Neural progenitor cell (in vitro differentiated cells): ENCODE measurements at places on chromosomes 2 and 18. TPM values are rescaled to one million over a fixed set of nuclear protein-coding genes. Genes with fewer than 3 reads are reported as not detected.

GRCh38 chr2:37797081-37797480 is 125.6 kb upstream of the CDC42EP3 start:
- no peak for DNase-seq
- no peaks in the 10 kb centered on the region for H3K36me3 ChIP-seq
- H3K27ac ChIP-seq, result no peak overlapping the region
- no peaks in the 10 kb centered on the region for H3K4me1 ChIP-seq
- H3K4me3 ChIP-seq, result no peak overlapping the region
- no peaks in the 10 kb centered on the region for H3K27me3 ChIP-seq

DNA sequence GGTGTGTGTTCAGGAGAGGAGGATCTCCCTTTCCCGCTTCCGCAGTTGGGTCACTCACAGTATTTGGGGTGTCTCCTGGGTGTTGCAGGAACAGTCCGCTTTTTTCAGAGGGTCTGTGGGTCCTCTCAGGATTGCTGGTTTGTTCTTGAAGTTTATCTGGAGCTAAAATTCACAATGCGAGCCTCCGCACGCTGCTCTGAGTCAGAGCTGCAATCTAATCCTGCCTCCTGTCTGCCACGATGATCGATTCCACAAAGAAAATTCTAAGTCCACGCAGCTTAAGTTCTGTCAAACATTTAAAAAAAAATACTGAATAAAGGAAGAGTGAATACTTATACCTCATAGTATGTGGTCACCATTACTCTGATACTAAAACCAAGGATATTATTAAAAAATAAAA is 76.5 kb downstream of the RAD51AP2 start:
- no peak for DNase-seq
- peaks cover 6% of the 10 kb centered on the region for H3K4me1 ChIP-seq
- H3K4me3 ChIP-seq, result no peak overlapping the region
- H3K36me3 ChIP-seq, result no peaks in the 10 kb centered on the region
- H3K27ac ChIP-seq, result no peak overlapping the region

DNA sequence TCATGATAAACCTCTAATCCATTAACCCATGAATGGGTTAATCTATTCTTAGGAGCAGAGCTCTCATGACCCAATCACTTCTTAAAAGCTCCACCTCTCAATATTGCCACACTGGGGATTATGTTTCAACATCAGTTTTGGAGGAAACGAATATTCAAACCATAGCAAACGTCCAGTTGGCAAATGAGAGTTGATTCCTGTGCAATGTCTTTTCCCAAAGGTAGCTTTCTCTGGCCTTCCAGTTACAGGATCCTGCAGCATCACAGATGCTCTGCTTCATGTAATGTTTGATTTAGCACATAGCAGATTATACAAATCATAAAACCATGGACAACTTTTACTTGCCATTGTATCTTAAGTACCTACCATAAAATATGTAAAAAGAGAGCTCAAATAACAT is 481.0 kb downstream of the TNS1 start:
- H3K27me3 ChIP-seq, result no peaks in the 10 kb centered on the region
- H3K36me3 ChIP-seq, result no peaks in the 10 kb centered on the region
- H3K4me3 ChIP-seq, result no peak overlapping the region
- no peak for DNase-seq
- no peaks in the 10 kb centered on the region for H3K4me1 ChIP-seq

- H3K27me3 ChIP-seq, result no peaks in the 10 kb centered on the region
- H3K4me3 ChIP-seq, result no peak overlapping the region
- H3K27ac ChIP-seq, result no peak overlapping the region
- no peaks in the 10 kb centered on the region for H3K36me3 ChIP-seq
- no peak for DNase-seq
- H3K4me1 ChIP-seq, result no peaks in the 10 kb centered on the region
These were observed 13.8 kb upstream of the ALLC start for GRCh38 chr2:3644246-3644525.

DNA sequence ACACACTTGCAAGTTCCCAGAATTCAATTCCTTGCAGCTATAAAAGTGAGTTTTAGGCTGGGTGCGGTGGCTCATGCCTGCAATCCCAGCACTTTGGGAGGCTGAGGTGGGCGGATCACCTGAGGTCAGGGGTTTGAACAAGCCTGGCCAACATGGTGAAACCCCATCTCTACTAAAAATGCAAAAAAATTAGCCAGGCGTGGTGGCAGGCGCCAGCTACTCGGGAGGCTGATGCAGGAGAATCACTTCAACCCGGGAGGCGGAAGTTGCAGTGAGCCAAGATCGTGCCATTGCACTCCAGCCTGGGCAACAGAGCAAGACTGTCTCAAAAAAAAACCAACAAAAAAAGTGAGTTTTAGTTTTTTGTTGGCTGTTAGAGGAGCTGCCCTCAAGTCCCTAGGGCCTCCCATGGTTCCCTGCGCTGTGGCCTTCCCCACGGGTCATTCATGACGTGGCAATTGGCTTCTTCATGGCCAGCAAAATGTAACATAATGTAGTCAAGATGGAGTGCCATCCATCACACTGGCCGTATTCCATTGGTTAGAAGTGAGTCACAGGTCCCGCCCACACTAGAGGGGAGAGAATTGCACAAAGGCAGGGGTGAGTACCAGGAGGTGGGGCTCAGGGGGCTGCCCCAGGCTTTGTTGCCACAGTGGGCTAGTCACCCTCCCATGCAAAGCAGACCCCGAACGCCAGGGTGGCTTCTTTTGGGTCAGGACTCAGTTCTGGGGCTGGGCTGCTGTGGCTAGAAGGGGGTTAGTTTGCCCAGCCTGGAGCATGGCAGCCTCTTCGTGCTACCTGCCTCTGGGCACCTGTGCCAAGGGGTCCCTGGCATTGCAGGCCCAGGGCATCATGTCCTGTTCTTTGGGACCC is 37.7 kb upstream of the INHBB start:
- peaks cover 4% of the 10 kb centered on the region for H3K4me1 ChIP-seq
- no peak overlapping the region for H3K4me3 ChIP-seq
- H3K27me3 ChIP-seq, result peaks cover 16% of the 10 kb centered on the region
- H3K36me3 ChIP-seq, result no peaks in the 10 kb centered on the region
- H3K27ac ChIP-seq, result no peak overlapping the region

DNA sequence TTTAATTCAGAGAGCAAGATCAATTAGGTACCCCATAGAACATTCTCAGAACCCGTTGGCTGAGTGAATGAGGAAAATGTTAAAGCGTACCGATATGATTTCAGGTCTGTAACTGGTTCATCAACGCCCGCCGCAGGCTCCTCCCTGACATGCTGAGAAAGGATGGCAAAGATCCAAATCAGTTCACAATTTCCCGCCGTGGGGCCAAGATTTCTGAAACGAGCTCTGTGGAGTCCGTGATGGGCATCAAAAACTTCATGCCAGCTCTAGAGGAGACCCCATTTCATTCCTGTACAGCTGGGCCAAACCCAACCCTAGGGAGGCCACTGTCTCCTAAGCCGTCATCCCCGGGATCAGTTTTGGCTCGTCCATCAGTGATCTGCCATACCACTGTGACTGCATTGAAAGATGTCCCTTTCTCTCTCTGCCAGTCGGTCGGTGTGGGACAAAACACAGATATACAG is 7.3 kb downstream of the TGIF1 start:
- H3K4me3 ChIP-seq, result no peak overlapping the region
- H3K27ac ChIP-seq, result peak overlapping the region; percentile 93
- H3K4me1 ChIP-seq, result peaks cover 60% of the 10 kb centered on the region
- no peak for DNase-seq
- peaks cover 39% of the 10 kb centered on the region for H3K36me3 ChIP-seq

DNA sequence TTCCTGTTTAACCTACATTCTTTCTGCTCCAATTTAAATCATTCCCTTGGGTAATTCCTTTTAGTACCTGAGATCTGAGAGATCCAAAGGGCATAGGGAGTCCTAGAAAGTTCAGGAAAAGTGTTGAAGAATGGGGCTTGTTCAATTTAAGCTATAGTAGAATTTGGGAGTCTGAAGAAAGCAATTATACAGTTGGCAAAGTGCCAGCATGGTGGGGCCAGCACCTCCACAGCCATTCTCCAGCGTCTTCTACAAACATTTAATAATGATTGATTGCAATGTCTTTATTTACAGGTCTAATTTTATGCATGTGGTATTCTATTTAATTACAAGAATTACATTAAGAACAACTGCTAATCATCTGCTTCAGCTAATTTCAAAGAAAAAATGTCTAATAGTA is 957.7 kb upstream of the GYPC start:
- H3K27ac ChIP-seq, result no peak overlapping the region
- no peak overlapping the region for H3K4me3 ChIP-seq
- no peaks in the 10 kb centered on the region for H3K4me1 ChIP-seq
- DNase-seq, result no peak
- H3K36me3 ChIP-seq, result no peaks in the 10 kb centered on the region

KIF5C gene
- total RNA-seq, result 53.0 and 63.1 TPM in 2 replicates

PLGLB2 gene
- total RNA-seq, result 0.52 and 2.3 TPM in 2 replicates

- H3K27me3 ChIP-seq, result no peaks in the 10 kb centered on the region
- no peaks in the 10 kb centered on the region for H3K36me3 ChIP-seq
- no peak overlapping the region for H3K27ac ChIP-seq
- no peak overlapping the region for H3K4me3 ChIP-seq
- no peak for DNase-seq
- H3K4me1 ChIP-seq, result no peaks in the 10 kb centered on the region
These were observed 226.1 kb upstream of the KLHL14 start for GRCh38 chr18:32998921-32999320.

FSIP2 gene
- 12.7 and 15.9 TPM in 2 replicates for total RNA-seq

DNA sequence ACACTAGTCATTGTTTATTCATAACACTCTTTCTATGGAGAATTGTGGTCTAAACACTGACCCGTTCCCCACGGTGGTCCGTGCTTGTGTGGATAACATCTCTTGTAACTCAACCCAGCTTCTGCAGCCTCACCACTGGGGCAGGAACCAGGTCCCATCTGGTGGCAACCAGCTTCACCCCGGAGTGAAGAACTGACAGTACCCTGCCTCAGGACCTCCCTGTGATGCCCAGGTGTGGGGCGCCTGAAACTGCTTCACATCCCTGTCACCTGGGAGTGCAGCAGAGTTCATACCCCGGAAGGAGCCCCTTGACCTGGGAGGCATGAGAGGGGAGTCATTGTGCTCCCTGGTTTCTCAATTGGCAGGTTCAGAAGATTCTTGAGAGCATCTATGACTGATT is 81.1 kb downstream of the LONRF2 start:
- no peak for DNase-seq
- peaks cover 13% of the 10 kb centered on the region for H3K27me3 ChIP-seq
- H3K27ac ChIP-seq, result no peak overlapping the region

SDC1 gene
- total RNA-seq, result 27.5 and 54.0 TPM in 2 replicates

SLC40A1 gene
- 0.03 TPM in 1 of 2 replicates, not detected in the other for total RNA-seq

DNA sequence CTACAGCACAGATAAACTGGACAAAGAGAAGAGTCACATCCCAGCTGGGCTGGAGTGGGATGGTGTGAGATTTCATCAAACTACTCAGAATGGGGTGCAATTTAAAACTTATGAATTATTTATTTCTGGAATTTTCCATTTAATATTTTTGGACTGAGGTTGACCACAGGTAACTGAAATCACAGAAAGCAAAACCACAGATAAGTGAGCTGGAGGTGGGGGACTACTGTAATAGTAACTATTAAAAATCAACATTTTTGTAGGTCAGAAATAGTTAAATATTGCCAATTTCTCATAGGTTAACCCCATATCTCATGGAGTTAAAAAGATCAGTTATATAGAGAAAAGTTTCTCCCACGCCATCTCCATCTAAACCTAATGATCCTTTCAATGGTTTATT is 88.1 kb downstream of the SPOPL start:
- H3K27me3 ChIP-seq, result no peaks in the 10 kb centered on the region
- H3K36me3 ChIP-seq, result no peaks in the 10 kb centered on the region
- no peak for DNase-seq
- H3K27ac ChIP-seq, result no peak overlapping the region
- H3K4me1 ChIP-seq, result no peaks in the 10 kb centered on the region
- no peak overlapping the region for H3K4me3 ChIP-seq

LAMA1 gene
- 80.3 and 95.4 TPM in 2 replicates for total RNA-seq

DNA sequence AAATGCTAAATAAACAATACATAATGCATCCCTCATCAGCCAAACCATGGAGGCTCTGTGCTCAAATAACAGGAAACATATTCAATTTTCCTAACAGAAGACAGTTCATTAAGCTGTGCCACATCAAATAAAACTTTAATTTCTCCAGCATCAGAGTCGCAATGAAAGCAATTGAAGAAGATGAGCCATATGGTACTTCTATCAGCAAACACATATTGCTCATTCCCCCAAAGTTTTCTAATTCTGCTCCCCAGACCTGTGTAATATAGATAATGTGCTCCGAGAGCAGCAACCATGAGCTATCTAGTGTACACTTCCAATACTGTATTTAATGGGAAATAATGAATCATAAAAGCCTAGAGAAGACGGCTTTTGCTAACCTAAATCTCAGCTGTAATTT is 263.2 kb downstream of the MEIS1 start:
- no peaks in the 10 kb centered on the region for H3K36me3 ChIP-seq
- no peaks in the 10 kb centered on the region for H3K27me3 ChIP-seq
- H3K4me1 ChIP-seq, result peaks cover 34% of the 10 kb centered on the region
- H3K4me3 ChIP-seq, result no peak overlapping the region
- H3K27ac ChIP-seq, result no peak overlapping the region
- no peak for DNase-seq

DNA sequence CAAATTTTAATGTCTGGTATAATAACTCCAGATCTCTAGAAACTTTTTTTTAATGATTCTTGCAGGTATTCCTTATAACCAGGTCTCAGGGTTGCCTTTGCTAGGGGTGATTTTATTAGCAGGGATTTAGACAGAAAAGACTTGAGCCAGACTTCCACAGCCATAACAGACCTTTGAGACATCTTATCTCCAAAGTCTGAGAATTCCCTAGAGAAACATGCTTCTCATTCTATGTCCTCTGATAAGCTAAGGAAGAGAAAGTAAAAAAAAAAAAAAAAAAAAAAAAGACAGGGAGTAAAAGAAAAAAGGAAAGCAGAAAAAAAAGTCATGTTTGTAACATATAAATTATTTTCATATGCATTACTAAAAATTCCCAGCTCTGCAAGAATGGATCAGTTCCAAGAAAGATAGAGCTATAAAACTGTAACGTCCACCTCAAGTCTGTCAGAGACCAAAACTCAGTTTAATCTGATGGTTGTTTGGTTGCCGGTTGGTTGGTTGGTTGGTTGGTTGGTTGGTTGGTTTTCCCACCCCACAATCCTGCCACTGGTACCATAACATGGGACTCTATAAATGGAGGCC is 153.8 kb downstream of the COL6A3 start:
- no peak for DNase-seq
- H3K27me3 ChIP-seq, result no peaks in the 10 kb centered on the region
- H3K36me3 ChIP-seq, result no peaks in the 10 kb centered on the region
- H3K27ac ChIP-seq, result no peak overlapping the region
- no peak overlapping the region for H3K4me3 ChIP-seq
- H3K4me1 ChIP-seq, result no peaks in the 10 kb centered on the region

PARD3B gene
- 2.0 and 8.4 TPM in 2 replicates for total RNA-seq

- H3K27me3 ChIP-seq, result no peaks in the 10 kb centered on the region
- no peak overlapping the region for H3K27ac ChIP-seq
- no peak for DNase-seq
- H3K4me1 ChIP-seq, result no peaks in the 10 kb centered on the region
- H3K4me3 ChIP-seq, result no peak overlapping the region
- H3K36me3 ChIP-seq, result no peaks in the 10 kb centered on the region
These were observed 95.1 kb downstream of the ALPK2 start for GRCh38 chr18:58533766-58534165.
